Caco-2 (cell line): ENCODE measurements at places on chromosomes 7 and 10.
A peak's percentile ranks its signal among the peaks of the same experiment; 100 is the strongest.

DNA sequence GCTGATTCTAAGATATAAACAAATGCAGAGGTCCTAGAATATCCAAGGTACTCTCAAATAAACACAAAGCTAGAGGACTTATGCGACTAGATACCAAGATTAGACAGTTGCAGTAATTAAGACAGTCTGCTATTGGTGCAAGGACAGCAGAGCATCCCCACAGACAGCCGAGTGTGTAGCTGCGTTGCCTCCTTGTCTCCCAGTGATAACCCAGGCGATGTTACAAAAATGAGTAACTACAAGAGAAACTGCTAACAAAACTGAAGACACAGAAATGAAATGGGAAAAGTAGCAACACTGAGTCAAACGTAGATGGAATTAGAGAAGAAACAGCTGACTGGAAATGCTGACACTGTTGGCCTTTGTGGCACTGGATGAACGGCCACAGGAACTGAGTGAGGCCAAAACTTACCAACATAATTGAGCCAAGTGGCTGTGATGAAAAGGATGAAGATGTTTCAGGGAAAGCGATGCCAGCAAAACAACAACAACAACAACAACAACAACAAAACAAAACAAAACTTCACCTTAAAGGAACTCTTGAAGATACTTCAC lies 54.3 kb downstream of the BAIAP2L1 start:
- no peak for DNase-seq

- DNase-seq: no peak
These were observed 267.5 kb upstream of the KAT6B start for GRCh38 chr10:74558897-74559296.

DNA sequence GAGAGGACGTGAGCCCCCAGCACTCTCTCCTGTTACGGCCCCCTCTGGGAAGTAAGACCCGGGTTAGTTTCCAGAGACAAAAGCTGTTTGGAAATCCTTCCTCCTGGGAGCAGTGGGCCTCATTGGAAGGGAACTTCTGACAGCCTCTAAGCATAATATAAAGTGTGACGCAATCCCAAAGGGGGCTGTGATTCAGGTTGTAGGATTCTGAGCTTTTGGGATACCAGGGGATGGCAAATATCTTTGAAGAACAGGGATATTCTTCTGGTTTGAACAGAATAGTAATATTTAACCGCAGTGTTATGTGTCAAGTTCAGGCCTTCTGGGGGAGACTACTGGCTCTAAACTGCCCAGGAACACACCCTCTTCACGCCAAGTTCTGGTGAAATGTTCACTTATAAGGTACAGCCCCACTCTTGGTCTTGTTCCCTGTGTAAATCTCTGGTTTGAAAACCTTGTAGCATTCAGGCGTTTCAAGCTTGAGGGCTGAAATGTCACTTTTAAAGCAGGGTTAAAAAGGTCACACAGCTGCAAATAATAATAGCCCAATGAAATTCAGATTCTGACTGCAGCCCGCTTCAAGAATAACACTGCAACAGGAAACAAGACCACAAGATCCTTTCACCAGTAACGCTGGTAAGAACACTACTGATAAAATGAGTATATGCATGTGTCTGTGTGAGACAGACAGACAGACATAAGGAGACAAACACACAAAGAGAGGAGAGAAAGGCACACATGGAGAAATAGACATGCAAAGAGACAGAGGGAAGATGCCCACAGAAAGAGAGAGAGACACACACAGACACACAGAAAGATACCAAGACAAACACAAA lies 69.0 kb downstream of the CREB5 start:
- no peak for DNase-seq

GRCh38 chr7:7443806-7444350 lies 91.8 kb downstream of the COL28A1 start:
- DNase-seq: no peak

DNA sequence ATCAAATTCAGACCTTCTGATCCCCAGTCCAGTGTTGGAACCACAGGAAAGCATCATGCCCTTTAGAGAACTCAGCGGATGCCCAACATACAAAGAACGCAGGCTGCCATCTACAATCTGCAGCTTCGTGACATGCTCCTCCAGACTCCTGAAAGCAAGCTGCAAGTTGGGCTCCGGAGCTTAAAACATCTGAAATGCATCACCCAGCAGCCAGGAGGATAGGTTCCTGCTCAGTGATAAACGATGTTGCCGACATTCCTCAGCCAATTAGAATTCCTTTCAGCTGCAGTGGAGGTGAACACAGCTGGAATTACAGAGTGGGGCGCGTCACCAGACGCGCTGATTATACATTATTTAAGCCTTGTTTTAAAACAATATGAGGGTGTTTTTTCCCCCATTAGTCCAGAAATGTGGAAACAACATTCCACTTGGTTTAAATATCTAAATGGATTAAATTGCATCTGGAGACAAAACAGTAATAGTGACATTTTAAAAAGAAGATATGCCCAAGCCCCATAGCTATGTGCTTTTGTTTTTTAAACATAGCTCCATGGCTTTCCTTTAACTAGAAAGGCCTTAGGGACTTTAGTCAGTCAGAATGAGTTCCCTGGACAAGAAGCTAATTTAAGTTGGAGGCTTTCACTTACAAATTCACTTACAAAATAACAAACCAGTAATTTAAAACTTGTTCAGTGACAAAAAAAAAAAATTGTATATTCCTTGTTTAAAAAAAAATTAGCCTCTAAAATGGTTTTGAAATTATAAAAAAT lies 6.3 kb downstream of the SMURF1 start:
- peak; percentile 57 for DNase-seq

DNA sequence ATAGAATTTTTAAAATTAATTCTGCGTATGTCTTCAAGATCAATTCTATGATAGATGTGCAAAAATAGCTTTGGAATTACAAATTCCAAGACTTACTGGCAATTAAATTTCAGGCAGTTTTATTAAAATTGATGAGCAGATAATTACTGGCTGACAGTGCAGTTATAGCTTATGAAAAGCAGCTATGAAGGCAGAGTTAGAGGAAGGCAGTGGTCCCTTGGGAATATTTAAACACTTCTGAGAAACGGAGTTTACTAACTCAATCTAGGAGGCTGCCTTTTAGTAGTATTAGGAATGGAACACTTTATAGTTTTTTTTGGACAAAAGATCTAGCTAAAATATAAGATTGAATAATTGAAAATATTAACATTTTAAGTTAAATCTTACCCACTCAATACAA lies 70.8 kb downstream of the CFTR start:
- DNase-seq: no peak

- no peak for DNase-seq
These were observed 129.7 kb downstream of the SEMA3E start for GRCh38 chr7:83519240-83519639.

DNA sequence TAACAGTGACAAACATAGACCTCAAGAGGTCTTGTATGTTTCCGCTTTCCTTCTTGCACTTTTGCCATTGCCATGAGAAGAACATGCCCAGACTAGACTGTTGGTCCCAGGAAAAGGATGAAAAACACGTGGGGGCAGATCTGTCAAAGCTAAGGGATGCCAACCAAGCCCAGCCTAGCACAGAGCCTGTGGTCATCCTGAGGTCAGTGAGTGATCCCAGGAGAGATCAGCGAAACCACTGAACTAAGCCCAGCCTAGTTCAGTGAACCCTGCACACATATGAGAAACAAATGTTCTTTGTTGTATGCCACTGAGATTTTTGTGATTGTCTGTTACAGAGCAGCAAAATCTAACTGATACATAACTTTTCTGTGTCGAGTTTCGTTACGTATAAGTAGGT lies 718.8 kb downstream of the MAGI2 start:
- DNase-seq: no peak

GRCh38 chr10:104906112-104906511 lies 265.0 kb downstream of the SORCS3 start:
- no peak for DNase-seq

DNA sequence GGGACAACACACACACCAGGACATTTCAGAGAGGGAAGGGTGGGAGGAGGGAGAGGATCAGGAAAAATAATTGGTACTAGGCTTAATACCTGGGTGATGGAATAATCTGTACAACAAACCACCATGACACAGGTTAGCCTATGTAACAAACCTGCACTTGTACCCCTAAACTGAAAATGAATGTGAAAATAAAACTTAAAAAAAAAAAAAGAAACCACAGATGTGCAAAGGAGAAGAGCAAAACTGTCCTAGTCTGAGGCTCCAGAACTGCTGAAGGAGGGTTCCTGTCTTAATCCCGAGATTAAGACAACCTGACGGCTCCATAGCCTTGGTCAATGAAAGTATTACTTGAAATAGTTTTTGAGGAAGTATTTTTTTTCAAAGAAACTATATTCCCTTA lies 423.0 kb downstream of the NEBL start:
- DNase-seq: no peak

GRCh38 chr10:124478515-124478914 lies 16.9 kb downstream of the LHPP start:
- DNase-seq: no peak

GRCh38 chr10:77857272-77857671 lies 69.3 kb downstream of the DLG5 start:
- peak; percentile 86 for DNase-seq

GRCh38 chr10:26445411-26446031 lies 7.4 kb downstream of the APBB1IP start:
- no peak for DNase-seq
